ENCODE measurements at places on chromosomes 3 and 15.

- no peak for DNase-seq
Observed at GRCh38 chr3:57423335-57423734, 120.8 kb downstream of the DNAH12 start.

DNA sequence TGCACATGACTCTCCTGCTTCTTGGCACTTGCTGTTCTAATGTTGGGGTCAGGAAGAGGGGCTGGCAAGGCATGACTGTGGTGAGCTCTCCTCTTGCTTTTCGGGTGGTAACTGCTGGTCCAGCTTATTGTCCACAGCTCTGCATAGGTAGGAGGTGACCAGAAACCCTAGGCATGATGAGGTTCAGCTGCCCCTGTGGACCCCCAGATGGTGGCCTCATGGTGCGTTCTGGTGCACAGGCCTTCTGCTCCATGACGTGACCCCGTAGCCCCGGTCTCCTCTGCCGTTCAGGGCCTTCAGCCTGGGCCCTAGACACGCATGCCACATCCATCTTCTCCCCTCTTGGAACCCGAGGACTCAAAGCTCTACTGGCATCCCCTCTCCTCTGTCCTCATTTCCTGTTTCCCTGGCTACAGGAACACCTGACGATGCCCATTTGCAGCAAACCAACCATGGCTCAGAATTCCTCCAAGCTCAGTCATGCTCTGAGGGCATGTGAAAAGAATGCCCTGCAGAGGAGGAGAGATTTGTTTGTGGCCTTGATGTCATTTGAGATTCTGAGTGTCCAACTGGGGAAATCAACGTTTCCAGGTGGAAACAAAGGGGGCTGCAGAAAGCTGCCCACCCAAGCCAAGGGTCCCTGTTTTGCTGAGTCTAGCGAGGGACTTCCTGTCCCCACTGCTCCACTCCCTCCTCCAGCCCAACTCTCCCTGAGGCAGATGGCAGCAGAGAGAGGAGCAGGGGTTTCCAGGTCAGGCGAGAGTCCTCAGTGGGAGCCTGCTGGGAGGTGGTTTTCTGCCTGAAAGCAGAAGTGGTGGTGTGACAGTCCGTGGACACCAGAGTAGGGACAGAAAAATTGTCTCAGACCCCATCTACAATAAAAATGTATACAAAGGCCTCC lies 198.7 kb upstream of the LYSMD4 start:
- no peak for DNase-seq

GRCh38 chr15:70345251-70346019 lies 247.7 kb upstream of the TLE3 start:
- DNase-seq: no peak

- DNase-seq: no peak
Observed at GRCh38 chr15:29324746-29325145, 55.1 kb upstream of the NSMCE3 start.

- no peak for DNase-seq
Observed at GRCh38 chr3:103218793-103219192, 784.0 kb downstream of the ZPLD1 start.

GRCh38 chr3:187738071-187738330 lies 7.3 kb downstream of the BCL6 start:
- DNase-seq: no peak

GRCh38 chr15:89492934-89493631 lies 3.3 kb downstream of the RHCG start:
- DNase-seq: no peak

- no peak for DNase-seq
Observed at GRCh38 chr3:150105886-150106612, 135.4 kb upstream of the PFN2 start.

- DNase-seq: no peak
Observed at GRCh38 chr3:117282566-117282965, 573.0 kb downstream of the TUSC7 start.

- DNase-seq: no peak
Observed at GRCh38 chr3:134721214-134721613, 70.4 kb upstream of the KY start.

DNA sequence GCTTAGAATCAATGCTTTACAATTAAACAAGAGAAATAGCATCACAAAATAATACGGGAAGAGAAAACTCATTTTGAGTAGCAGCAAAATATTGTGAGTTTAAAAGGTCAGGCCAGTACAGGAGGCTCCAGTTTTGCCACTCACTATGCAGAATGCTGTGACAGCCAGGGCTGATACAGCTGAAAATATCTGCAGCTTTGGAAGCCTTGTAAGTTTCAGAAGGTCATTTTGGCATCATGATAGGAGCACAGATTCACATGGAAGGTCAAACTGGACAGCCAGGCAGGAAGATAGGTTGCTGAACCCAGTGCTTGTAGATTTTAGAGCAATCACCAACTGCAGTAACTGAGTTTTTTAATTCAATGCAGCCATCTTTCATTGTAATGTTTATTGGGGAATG lies 14.1 kb downstream of the MBNL1 start:
- no peak for DNase-seq

GRCh38 chr3:135271177-135272025 lies 476.3 kb downstream of the EPHB1 start:
- no peak for DNase-seq

- peak; percentile 91 for DNase-seq
Observed at GRCh38 chr3:50237754-50238548, 1.9 kb downstream of the GNAI2 start.

DNA sequence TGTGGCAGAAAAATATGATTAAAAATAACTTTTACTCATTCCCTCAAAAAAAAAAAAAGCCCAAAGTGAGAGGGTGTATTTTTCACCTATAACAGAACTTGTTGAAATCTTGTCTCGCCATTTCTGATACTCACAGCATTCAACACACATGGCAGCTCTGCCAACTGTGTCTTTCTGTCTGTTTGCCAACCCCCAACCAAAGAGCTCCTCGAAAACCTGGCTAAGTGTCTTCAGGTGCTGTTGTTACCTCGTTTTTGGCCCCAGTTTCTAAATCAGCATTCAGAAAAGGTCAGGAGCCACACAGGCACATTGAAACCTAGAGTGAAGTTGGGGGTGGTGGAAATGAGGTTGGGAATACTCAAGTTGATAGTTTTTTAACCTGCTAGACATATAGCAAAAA lies 123.5 kb downstream of the TMEM108 start:
- DNase-seq: no peak

- no peak for DNase-seq
Observed at GRCh38 chr3:13786811-13787210, 93.1 kb downstream of the WNT7A start.

GRCh38 chr3:94587291-94587690 lies 524.4 kb downstream of the NSUN3 start:
- DNase-seq: no peak

DNA sequence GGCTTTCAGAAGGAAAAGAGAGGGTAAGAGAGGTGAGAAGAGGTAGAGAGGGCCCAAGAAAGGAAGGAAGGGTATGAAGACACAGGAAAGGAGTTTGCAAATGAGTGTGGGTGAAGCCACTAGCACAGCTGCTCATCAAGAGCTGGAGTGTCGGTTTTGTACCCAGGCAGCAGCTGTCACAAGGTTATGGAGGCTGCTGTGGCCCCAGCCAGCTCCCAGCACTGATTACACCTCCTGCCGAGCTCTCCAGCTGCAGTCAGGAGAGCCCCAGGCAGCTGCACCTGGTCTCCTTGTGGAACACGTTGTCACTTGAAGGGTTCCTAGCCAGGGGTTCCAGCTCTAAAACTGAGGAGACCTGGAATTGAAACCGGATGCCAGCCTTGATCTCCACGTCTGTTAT lies 60.4 kb upstream of the CHD2 start:
- no peak for DNase-seq

- no peak for DNase-seq
Observed at GRCh38 chr3:160676547-160677303, at the start of gene ARL14. Gene ARL14 (plus strand): TSS chr3:160677160. CDS start chr3:160677347, 187 bp downstream.

DNA sequence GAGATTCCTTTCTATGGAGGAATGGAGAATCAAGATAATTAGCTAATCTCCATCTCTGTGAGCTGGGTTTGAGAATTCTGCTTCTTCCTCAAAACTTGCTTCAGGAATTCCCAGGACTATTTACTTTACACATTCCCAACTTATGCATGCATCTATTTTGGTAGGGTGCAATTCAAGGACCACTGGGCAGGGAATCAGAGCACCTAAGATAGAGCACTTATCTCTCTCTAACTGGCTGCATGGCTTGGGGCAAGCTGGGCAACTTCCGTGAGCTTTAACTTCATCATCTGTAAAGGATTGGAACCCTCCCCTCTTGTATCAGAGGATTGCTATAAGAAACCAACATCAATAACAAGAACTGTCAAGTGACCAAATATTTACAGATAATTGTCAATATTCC lies 160.2 kb downstream of the PDCD6IP start:
- no peak for DNase-seq

All from activated T-cell treated with anti-CD3 and anti-CD28 coated beads, Interleukin-2, amount 50 U/mL, for 72 hours (primary cell).